ENCODE measurements at places on chromosomes 1 and 21.

- DNase-seq = no peak
These were observed 10.4 kb downstream of the PTGFR start for GRCh38 chr1:78501203-78501602.

GRCh38 chr1:236837897-236838296 lies 42.8 kb downstream of the MTR start:
- no peak for DNase-seq

- no peak for DNase-seq
These were observed 26.0 kb upstream of the SYNC start for GRCh38 chr1:32728413-32729077.

DNA sequence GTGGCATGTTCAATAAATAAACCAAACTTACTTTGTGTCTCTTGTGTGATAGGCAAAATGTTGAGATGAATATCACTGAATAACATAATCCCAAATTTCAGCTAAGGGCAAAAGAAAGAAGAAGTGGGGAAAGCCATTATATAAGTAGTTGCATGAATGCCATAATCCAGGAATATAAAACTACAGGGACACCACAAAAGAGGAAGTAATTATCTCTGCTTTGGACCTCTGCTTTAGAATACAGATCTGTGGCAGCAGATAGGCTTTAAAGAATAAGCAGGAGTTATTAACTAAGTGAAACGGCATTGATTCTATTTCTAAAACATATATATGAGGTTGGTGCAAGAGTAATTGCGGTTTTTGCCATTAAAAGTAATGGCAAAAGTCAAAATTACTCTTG lies 288.5 kb upstream of the SNX7 start:
- no peak for DNase-seq

DNA sequence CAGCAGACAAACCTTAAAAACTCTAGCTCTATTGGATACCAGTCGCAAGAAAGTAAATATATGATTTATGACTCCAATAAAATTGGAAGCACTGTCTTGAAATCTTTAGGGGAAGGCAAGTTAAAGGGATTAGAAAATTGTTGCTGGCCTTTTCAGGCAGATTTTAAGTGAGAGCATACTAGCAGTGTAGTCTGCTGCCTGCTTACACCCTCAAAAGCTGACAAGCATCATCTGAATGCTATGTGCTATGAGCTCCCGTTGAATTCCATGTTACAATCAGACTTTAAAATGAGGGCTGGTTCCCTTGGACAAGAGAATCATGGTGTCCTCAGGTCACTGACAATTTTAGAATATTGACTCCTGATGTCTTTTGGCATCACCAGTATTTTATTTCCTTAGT lies 271.1 kb upstream of the C1orf105 start:
- no peak for DNase-seq

DNA sequence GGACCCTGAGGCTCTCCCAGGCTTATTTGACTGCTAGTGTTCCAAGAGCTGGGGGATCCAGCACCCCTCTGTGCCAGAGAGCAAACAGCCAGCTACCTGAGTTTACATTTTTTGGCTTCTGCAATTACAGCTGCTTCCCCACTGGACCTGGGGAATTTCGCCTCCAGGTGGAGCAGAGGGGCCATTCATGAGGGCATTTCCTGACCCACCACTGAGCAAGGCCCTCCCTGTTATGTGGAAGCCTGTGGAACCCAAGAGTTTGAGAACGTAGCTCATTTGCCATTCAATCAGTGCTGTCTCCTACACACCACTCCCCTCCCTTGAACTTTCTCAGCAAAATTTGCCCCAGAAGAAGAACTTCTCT lies 42.7 kb upstream of the TMEM51 start:
- DNase-seq = no peak

DNA sequence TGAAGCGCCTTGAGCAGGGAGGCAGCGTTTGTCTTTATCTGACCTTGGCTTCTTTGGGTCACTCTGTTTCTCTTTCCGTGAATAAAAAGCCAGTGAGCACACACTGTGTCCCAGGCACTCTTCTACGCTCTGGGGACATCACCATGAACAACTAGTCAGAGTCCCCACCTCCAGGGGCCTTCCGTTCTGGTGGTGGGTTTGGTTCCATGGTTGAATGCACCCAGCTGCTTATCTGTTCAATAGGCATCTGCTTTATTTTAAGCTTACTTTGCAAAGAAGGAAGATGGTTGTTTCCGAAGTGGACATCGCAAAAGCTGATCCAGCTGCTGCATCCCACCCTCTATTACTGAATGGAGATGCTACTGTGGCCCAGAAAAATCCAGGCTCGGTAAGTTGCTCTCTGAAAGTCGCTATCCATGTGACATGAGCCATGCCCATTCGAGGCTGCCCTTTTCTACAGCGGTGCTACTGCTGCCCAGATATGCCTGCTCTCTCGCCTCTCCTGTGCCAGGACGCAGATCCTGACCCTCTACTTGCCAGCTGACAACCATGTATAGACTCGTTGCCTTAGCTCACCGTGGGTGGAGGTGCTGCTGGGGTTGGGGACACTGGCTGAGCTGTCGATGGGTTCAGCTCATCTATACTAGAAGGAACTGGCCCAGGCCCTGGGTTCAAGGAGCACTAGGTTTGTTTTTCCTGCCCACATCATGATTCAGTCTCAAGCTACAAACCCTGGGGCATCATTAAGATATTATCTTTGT lies 5.9 kb downstream of the MX1 start:
- DNase-seq = peak; percentile 59

- no peak for DNase-seq
These were observed 1.4 kb upstream of the MT1HL1 start for GRCh38 chr1:237005674-237006073.

GRCh38 chr1:204128464-204128963 lies 23.3 kb downstream of the ETNK2 start:
- no peak for DNase-seq

- no peak for DNase-seq
These were observed 3.4 kb upstream of the KCNN3 start for GRCh38 chr1:154873321-154873950.

- DNase-seq = no peak
These were observed 79.3 kb upstream of the B3GALT2 start for GRCh38 chr1:193265716-193266115.

DNA sequence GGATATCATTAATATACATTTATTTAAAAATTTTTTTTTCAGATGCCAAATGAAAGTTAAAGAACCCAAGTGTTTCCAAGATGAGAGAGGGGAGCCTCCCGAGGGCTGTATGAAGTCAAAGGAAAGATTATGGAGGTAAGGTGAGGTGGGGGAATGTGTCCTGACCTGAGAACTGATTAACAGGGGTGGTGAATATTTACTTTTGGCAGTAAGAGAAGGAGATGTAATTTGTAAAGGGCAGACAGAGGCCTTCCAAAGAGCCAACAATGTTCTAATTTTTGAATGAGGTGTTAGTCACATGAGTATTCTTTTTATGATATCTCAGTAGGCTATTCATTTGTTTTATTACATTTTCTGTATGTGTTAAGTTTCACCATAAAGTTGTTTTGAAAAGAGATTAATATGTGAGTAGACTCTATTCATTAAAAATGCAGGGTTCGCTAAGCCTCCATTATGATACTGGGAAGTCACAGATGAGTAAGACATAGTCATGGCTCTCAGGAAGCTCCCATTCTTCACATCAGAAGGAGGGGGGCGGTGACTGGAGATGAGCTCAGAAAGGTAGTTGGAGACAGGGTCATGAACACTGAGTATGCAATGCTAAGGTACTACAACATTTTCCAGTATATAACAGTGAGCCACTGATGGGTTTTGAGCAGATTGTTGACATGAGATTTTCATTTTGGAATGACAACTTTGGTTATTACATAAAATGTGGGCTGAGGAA lies 62.4 kb upstream of the TNFSF18 start:
- no peak for DNase-seq

GRCh38 chr21:25904044-25904695 lies 169.4 kb downstream of the GABPA start:
- no peak for DNase-seq

- DNase-seq = no peak
These were observed 633 bp upstream of the PPFIA4 start for GRCh38 chr1:203025686-203026030.

GRCh38 chr1:7049913-7050625 lies 264.8 kb downstream of the CAMTA1 start:
- DNase-seq = no peak

- no peak for DNase-seq
These were observed 200.7 kb downstream of the CHRM3 start for GRCh38 chr1:239587066-239587465.

GRCh38 chr1:89670163-89670562 lies 37.2 kb downstream of the LRRC8C start:
- DNase-seq = peak; percentile 42

DNA sequence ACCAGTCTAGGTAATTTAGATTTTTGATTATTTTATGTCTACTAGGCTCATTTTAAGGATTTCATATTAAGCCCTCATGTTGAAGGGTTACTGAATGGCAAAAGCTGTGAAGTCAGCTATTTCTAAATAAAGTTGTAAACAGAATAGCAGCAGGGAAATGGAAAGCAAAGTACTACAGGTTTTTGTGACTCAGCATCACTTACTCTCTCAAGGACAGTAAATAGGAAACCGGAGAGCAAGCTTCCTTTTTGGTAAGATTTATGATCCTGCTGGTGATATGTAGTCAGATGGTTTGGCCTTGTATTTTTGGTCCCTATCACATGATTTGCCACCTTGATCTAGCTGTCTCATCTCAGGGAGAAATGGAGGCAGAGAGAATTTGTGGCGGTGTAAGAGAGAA lies 226.0 kb downstream of the RPS6KC1 start:
- no peak for DNase-seq

GRCh38 chr21:28447462-28447861 lies 545.2 kb downstream of the LTN1 start:
- no peak for DNase-seq

- no peak for DNase-seq
These were observed 7.1 kb downstream of the PRRX1 start for GRCh38 chr1:170670802-170671628.

- no peak for DNase-seq
These were observed 260.5 kb downstream of the KCNJ6 start for GRCh38 chr21:37655611-37656300.

- DNase-seq = no peak
These were observed 30.0 kb downstream of the PRRC2C start for GRCh38 chr1:171515299-171515698.

DNA sequence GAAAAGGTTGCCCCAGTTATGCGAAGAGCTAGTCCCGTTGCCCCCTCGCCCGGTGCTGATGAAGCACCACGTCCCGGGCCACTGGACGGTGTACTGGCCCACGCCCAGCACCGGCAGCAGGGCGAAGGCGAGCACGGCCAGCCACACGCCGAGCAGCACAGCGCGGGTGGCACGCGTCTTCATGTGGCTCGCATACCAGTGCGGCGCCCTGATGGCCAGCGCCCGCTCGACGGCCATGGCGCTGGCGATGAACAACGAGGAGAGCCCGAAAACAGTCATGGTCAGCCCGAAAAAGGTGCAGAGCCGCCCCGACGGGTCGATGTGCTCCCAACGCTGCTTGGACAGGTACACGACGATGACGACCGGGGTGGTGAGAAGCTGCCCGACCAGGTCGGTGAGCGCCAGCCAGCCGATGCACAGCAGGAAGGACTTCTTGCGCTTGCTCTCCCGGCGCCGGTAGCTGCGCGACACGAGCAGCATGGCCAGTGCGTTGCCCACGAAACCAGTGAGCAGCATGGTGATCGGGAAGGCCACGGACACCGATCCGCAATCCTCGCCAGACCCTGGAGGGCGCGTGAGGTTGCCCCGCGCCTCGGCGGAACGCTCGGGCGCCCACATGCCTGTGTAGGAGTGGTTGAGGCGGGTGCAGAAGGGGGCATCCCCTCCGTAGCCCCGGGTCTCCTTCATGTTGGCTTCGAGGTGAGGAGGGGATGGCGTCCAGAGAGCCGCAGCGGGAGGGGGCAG lies 553 bp downstream of the PTGER3 start:
- peak; percentile 2 for DNase-seq

GRCh38 chr1:226332947-226333346 lies 24.0 kb upstream of the LIN9 start:
- no peak for DNase-seq

DNA sequence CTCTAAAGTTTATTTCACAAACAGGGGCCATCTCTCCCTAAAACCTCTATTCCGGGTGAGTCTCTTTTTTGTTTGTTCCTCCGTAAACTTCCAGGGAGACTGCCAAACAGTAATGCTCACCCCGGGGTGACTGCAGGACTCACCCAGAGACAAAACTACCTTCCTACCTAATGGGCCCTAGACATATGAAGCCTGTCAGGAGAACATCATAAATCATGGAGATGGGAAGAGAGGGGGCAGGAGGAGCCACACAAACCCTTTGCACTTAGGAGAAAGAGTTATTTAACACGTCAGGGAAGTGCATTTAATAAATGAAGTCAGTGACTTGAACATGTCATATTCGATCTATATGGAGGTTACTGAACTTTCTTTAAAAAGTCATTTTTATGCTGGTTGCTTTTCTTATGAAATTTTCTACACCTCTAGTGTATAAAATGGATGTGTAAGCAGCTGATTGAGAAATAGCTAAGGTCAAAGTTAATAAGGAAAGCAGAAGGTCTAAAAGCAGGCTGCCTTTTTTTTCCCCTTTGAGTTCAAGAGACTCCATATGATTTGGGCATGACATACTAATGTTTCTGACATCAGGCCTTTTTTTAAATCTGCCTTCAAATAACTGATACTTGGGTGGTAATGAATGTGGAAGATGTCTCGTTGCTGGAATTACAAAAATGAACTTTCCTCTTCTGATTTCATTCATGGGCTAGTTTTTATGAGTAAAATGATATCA lies 286.9 kb upstream of the USP25 start:
- DNase-seq = no peak

GRCh38 chr21:23541571-23541970 lies 2065.7 kb downstream of the MRPL39 start:
- no peak for DNase-seq

DNA sequence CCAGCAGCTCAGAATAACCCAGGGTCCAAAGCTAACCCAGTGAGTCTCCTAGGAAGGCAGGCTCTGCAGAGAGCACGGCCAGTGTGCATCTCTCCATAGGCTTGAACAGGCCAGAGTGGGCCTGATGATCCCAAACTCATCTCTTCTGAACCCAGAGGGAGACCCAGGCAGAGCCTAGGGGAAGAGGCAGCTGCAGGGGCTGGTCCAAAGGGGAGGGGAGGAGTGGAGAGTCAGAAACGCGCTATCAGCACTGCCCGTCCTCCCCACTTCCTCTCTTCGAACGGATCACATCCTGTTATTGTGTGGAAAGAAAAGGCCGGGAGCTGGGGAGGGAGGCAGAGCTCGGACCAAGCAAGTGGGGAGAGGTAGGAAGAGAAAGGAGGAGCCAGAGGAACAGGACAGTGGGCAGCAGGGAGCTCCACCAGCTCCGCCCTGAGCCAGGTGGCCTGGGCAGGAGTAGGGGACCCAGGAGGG lies 20.2 kb downstream of the TAL1 start:
- no peak for DNase-seq

All from stimulated activated naive B cell treated with anti-CD40 and anti-IgM and Interleukin-4, amounts not matched to agents 10 μg/mL and 1 μg/mL and 100 μg/mL, for 72 hours (primary cell).